ENCODE measurements at places on chromosomes 2 and 18.

DNA sequence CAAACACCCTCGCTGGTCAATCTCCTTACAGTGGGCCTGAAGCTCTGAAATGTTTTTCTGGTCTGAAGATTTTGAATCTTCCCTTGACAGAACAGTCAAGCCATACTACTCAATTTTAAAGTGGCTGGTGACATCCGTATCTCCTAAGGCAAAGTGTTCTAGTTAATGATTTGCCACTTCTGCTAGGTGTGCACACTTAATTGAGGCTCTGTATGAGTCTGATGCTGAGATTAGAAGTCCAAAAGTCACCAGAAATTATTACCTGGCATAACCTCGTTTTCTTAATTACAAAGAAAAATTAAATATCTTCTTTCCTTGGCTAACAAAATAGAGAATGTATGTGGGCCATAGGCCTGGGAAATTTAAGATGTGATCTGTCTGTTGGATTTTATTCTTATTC lies 104.1 kb downstream of the DPP10 start:
- DNase-seq: no peak

DNA sequence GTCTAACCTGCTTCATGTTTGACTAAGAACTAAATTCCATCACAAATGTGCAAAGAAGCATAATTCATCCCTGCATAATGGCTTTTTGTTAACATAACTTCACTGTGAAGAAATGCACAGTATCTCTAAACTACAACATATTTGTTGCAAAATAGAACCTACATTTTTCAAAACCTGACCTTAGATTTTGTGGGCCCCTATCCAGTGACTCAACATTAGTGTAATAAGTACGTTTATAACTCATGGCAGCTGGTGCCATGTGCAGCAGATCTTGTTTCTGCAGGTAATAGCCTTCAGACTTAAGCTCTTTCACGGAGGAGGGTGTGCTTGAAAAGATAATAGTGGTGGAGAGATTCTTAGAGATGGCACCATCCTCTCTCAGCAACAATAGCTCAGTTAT lies 28.6 kb upstream of the VWC2L start:
- no peak for DNase-seq

GRCh38 chr2:157355618-157356017 lies 30.0 kb upstream of the ERMN start:
- DNase-seq: no peak

- peak; percentile 9 for DNase-seq
Measured at GRCh38 chr2:168920504-168921157, 19.5 kb downstream of the G6PC2 start.

DNA sequence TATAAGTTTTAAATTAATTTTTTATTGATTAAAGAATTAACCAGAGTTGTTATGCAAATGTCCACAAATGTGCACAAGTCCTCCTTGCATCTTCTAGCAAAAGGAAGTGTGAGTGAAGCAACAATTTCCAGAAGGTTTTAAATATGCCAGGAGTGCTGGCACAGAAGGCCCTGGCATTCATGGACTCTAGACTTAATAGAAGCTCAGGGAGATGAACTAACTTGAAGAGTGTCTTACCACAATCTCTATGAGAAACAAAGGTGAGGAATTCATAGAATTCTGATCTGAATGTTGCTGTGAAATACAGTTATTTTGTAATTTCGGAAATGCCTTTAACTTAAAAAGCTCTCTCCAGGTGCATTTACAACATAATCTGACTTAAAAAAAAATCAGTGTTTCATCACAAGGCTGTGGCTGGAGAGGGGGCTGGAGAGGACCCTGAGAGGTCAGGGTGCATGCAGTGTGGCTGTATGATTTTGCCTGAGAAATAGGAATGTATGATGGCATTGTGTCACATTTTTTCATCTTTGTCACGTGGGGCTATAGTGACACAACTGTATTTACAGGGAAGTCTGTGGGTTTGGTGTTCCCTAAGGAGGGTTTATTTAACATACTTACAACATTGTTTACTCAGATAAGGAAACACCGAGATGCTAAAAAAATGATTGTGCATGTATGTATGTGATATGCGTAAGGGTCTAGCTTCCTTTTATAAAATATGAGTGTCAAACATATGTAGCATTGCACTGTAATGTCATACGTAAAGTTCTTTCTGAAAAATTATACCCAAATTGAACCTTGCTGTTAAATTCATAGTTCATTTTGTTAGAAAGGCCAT lies 66.2 kb downstream of the MAP4K4 start:
- peak; percentile 21 for DNase-seq
